ENCODE measurements at places on chromosomes 11 and 22. TPM values are rescaled to one million over a fixed set of nuclear protein-coding genes. Genes with fewer than 3 reads are reported as not detected.
A peak's percentile ranks its signal among the peaks of the same experiment; 100 is the strongest.

DNA sequence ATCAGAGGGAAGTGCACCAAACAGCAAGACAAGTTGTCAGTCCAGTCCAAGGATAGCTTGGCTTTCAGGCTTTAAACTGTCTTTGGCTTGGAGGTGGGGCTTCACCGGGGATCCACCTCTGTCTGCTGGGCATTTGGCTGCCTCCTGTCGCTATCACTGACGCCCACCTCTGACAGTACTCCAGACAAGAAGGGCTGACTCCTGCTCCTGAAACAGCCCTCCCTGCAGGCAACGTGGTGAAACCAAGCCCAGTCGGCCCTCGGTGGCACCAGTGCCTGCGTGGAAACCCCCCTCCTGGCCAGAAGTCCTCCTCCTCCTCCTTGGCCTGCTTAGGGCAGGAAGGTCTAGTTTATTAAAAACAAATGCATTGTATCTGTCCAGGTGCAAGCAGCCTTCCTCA lies 16.9 kb downstream of the DHCR7 start:
- H3K27ac ChIP-seq = no peak overlapping the region
- DNase-seq = no peak
- no peaks in the 10 kb centered on the region for H3K27me3 ChIP-seq

GRCh38 chr11:2901854-2902783 lies 16.5 kb upstream of the CDKN1C start:
- H3K4me3 ChIP-seq = no peak overlapping the region
- H3K4me1 ChIP-seq = peaks cover 14% of the 10 kb centered on the region
- H3K36me3 ChIP-seq = no peaks in the 10 kb centered on the region
- peak overlapping the region; percentile 77 for H3K27ac ChIP-seq

TTC28 gene
- total RNA-seq = 99.7 TPM

DNA sequence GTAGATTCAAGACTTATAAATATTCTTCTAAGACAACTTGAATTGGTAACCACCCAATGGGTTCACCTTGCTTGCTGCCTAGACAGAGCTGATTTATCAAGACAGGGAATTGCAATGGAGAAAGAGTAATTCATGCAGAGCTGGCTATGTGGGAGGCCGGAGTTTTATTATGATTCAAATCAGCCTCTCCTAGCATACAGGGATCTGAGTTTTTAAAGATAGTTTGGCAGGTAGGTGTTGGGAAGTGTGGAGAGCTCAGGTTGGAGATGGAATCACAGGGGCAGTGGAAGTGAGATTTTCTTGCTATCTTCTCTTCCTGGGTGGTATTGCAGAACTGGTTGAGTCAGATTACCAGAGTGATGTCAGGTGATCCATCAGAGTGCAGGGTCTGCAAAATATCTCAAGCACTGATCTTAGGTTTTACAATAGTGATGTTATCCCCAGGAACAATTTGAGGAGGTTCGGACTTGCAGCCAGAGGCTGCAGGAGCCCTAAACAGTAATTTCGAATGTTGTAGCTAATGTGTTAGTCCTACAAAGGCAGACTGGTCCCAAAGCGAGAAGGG lies 1448.6 kb upstream of the RAG2 start:
- H3K27ac ChIP-seq = no peak overlapping the region
- no peak for DNase-seq
- no peaks in the 10 kb centered on the region for H3K27me3 ChIP-seq
- no peaks in the 10 kb centered on the region for H3K36me3 ChIP-seq
- no peaks in the 10 kb centered on the region for H3K4me1 ChIP-seq

DNA sequence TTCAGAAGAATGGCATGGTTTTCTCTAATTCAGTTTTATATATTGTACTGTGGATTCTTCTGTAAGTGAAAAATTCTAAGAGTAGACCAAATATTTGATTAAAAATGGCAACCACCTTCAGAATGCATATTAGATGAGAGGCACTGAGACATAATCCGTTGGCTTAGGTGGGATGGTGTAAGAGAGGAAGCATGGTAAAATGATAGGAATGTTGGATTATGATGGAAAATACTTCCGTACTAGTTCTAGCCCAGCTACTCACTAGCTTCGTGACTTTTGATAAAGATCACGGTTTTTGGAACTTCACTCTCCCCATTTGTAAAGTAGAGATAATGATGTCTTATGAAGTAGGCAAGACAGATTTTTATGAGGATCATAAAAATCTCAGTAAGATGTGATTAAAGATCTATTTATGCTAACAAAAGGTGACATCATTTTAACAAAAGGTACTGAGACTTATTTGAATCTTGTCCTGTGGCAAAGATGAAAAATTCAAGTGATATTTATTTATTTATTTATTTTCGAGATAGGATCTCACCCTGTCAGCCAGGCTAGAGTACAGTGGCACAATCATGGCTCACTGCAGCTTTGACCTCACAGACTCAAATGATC lies 37.5 kb downstream of the UVRAG start:
- no peak for DNase-seq
- no peaks in the 10 kb centered on the region for H3K27me3 ChIP-seq
- no peak overlapping the region for H3K4me3 ChIP-seq
- H3K27ac ChIP-seq = no peak overlapping the region
- peaks cover 22% of the 10 kb centered on the region for H3K4me1 ChIP-seq

MUC2 gene
- total RNA-seq = not detected

DNA sequence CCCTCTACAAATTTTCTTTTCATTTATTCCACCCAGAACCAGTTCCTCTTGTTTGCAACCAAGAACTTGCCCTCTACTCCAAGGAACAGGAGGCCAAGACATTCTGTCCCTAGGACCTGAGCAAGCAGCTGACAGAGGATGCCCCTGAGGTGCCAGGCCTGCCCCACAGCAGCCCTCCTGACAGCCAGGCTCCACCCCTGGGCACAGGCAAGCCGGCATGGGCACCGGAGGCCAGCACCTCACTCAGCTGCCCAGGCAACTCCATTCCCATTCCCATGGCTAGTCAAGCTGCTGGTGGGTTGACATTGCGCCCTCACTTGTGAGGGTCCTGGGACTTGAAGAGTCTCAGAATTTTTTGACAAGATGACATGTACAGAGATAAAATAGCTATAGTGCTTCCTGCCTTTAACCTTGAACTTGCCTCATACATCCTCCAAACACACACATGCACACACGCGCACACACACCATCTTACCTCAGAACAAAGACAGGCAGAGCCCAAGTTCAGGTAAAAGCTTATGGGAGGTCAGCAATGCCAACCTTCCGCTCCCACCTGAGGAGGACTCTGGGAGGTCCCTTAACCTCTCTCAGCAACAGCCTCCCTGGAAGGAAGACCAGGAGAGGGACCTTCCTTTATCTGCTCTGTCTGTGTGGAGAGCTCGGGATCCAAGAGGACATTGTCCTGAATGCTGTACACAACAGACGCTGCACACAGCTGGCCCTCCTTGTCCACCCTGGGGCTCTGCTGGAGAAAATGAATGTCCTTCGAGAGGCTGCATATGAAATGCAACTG lies 620.9 kb upstream of the CADM1 start:
- DNase-seq = no peak
- no peak overlapping the region for H3K27ac ChIP-seq
- H3K27me3 ChIP-seq = no peaks in the 10 kb centered on the region
- no peak overlapping the region for H3K4me3 ChIP-seq
- H3K36me3 ChIP-seq = no peaks in the 10 kb centered on the region

- H3K27me3 ChIP-seq = no peaks in the 10 kb centered on the region
- H3K4me1 ChIP-seq = peaks cover 15% of the 10 kb centered on the region
- no peaks in the 10 kb centered on the region for H3K36me3 ChIP-seq
- H3K4me3 ChIP-seq = no peak overlapping the region
- H3K27ac ChIP-seq = no peak overlapping the region
These were observed 18.6 kb downstream of the PICALM start for GRCh38 chr11:86050196-86050709.

OR52M1 gene
- total RNA-seq = not detected

- no peaks in the 10 kb centered on the region for H3K4me1 ChIP-seq
- no peak overlapping the region for H3K4me3 ChIP-seq
- no peak overlapping the region for H3K27ac ChIP-seq
- DNase-seq = no peak
- H3K36me3 ChIP-seq = no peaks in the 10 kb centered on the region
These were observed 37.1 kb upstream of the SLC37A2 start for GRCh38 chr11:125025968-125026367.

GRCh38 chr11:3836903-3837302 lies 3.9 kb downstream of the RHOG start:
- no peaks in the 10 kb centered on the region for H3K36me3 ChIP-seq
- H3K4me1 ChIP-seq = peaks cover 40% of the 10 kb centered on the region
- DNase-seq = no peak
- no peaks in the 10 kb centered on the region for H3K27me3 ChIP-seq
- no peak overlapping the region for H3K4me3 ChIP-seq

MLC1 gene
- total RNA-seq = not detected

SEPTIN3 gene
- 0.22 TPM for total RNA-seq

FOSL1 gene
- 1.3 TPM for total RNA-seq

DNA sequence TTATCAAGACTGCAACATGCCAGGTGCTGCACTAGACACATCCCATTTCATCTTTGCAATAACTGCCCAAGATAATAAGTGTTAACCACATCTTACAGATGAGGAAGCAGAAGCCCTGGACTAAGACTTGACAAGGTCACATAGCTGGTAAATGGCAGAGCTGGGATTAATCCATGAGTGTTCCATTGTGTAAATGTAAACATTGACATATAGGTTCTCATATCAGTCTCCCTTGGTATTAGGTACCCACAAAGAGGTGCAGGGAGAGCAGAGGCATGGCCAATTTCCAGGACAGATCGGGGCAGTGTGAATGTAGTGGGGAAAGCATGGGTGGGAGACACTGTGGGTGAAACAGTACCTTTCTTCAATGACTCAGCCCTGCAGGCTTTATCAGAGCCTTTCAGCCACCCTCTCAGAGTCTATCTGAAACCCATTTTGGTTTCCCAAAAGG lies 17.9 kb downstream of the MICAL2 start:
- peaks cover 22% of the 10 kb centered on the region for H3K4me1 ChIP-seq
- no peak overlapping the region for H3K27ac ChIP-seq
- H3K4me3 ChIP-seq = no peak overlapping the region
- no peaks in the 10 kb centered on the region for H3K27me3 ChIP-seq
- H3K36me3 ChIP-seq = no peaks in the 10 kb centered on the region
- DNase-seq = no peak

OR51B5 gene
- total RNA-seq = not detected

GRCh38 chr11:109939166-109939810 lies 153.9 kb upstream of the ZC3H12C start:
- H3K4me1 ChIP-seq = no peaks in the 10 kb centered on the region
- H3K27ac ChIP-seq = no peak overlapping the region
- no peak overlapping the region for H3K4me3 ChIP-seq
- H3K36me3 ChIP-seq = no peaks in the 10 kb centered on the region
- peak; percentile 58 for DNase-seq

PIK3IP1 gene
- 44.0 TPM for total RNA-seq

DBX1 gene
- total RNA-seq = not detected

DNA sequence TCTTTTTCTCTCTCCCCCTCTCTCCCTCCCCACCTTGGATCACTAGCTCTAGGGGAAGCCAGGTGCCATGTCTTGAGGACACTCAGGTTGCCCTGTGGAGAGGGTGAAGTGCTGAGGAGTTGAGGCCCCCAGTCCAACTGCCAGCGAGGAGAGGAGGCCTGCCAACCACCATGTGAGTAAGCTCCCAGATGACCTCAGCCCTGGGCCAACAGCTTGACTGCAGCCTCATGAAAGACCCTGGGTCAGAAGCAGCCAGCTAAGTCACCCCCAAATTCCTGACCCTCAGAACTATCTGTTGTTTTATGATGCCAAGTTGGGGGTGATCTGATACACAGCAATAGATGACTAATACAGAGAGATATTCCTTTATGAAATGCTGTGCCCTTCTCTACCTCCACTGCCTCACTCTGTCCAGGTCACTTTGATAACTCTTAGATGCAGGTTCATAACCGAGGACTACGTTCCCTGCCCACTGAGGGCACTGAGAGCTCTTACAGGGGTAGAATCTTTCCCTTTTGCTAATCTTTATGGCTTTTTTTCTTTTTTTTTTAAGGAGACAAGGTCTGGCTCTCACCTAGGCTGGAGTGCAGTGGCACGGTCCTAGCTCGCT lies 8.0 kb downstream of the ARFGAP3 start:
- no peak overlapping the region for H3K4me3 ChIP-seq
- peaks cover 5% of the 10 kb centered on the region for H3K36me3 ChIP-seq
- H3K4me1 ChIP-seq = peaks cover 11% of the 10 kb centered on the region
- DNase-seq = peak; percentile 25

GRCh38 chr11:119468511-119468910 lies 45.5 kb upstream of the THY1 start:
- no peak overlapping the region for H3K4me3 ChIP-seq
- no peaks in the 10 kb centered on the region for H3K36me3 ChIP-seq
- H3K4me1 ChIP-seq = no peaks in the 10 kb centered on the region
- no peak for DNase-seq
- H3K27me3 ChIP-seq = no peaks in the 10 kb centered on the region
- H3K27ac ChIP-seq = no peak overlapping the region

- no peaks in the 10 kb centered on the region for H3K27me3 ChIP-seq
- no peak for DNase-seq
- H3K36me3 ChIP-seq = no peaks in the 10 kb centered on the region
- H3K4me1 ChIP-seq = no peaks in the 10 kb centered on the region
These were observed 3.0 kb downstream of the MLC1 start for GRCh38 chr22:50082197-50082715.

- H3K4me3 ChIP-seq = no peak overlapping the region
- no peak for DNase-seq
- no peaks in the 10 kb centered on the region for H3K36me3 ChIP-seq
- no peaks in the 10 kb centered on the region for H3K27me3 ChIP-seq
These were observed 62.0 kb downstream of the RRM1 start for GRCh38 chr11:4156571-4156970.

GRCh38 chr22:49446759-49447710 lies 380.6 kb downstream of the BRD1 start:
- no peak for DNase-seq
- H3K4me1 ChIP-seq = no peaks in the 10 kb centered on the region
- H3K27me3 ChIP-seq = no peaks in the 10 kb centered on the region
- no peak overlapping the region for H3K4me3 ChIP-seq

DNA sequence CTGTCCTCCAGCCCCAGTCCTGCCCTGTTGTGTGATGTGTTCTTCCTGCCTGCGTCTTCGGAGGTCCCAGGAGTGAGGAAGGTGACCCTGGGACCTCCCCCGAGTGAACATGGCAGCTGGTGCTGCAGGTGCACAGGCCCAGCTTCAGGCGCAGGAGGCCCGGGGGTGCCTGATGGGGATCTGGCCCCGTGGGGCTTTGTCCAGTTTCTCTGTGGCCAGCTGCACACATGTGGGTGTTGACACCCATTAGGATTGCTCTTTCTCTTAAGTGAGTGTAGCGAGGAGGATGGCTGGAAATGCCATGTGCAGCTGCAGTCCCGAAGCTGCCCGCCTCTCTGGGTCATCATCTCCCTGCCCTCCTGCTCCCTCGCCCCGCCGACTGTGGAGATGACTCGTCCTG lies 1279.7 kb downstream of the BRD1 start:
- no peaks in the 10 kb centered on the region for H3K4me1 ChIP-seq
- no peak overlapping the region for H3K27ac ChIP-seq
- DNase-seq = no peak
- no peaks in the 10 kb centered on the region for H3K27me3 ChIP-seq
- H3K36me3 ChIP-seq = no peaks in the 10 kb centered on the region

TEX54 gene
- total RNA-seq = not detected

DNA sequence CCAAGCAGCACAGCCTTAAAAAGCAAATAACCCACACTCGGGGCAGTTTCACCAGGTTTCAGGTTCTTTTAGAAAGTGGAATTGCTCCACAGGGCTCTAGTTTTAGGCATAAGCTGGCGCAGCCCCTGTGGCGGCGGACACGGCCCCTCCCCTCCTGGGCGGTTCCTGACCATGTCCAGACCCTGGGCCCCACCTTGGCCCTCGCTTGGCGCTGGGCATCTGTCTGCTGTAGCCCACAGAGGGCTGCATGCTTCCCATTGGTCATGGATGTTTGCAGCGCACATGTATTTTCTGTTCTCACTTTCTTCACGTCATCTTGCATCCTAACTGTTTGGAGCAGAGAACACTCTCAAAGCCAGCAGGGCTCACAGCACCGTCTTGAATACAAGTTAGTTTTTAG lies 244.3 kb downstream of the BRD1 start:
- no peaks in the 10 kb centered on the region for H3K27me3 ChIP-seq
- no peaks in the 10 kb centered on the region for H3K36me3 ChIP-seq
- no peaks in the 10 kb centered on the region for H3K4me1 ChIP-seq
- H3K27ac ChIP-seq = no peak overlapping the region
- no peak for DNase-seq
- H3K4me3 ChIP-seq = no peak overlapping the region

Data from thyroid gland (tissue), 4 donors.